ENCODE measurements at places on chromosomes 12 and 14. TPM values are rescaled to one million over a fixed set of nuclear protein-coding genes. Genes with fewer than 3 reads are reported as not detected.

DNA sequence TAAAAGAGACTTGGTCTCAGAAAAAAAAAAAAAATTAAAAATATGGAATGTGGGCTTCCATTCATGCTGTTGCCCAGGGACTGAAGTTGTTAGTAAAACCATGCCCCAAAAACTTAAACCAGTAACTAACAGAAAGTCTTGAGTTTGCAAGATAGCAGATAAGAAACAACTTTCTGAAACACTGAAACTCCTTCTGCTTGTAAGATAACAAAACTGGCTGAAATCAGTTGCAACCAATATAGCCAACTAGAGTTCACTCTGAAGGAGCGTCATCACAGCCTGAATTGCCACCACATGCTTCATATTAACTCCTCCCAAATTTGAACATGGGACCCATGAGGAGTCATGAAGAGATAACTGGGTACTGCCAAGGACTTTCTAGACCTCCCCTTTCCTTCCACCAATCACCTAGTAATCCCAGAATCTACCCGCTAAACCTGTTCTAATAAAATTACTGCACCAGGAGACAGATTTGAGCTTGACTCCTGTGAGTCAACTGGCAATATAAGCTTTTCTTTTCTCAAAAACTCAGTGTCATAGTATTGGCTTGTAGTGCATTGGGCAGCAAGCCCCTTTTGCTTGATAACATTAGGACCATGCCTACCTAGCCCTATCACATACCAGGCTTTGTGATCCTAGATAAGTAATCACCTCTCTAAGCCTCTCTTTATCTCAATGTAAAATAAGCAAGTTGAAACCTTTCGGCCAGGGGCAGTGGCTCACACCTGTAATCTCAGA is 53.6 kb downstream of the R3HDM2 start:
- no peaks in the 10 kb centered on the region for H3K4me1 ChIP-seq
- H3K27me3 ChIP-seq, result no peaks in the 10 kb centered on the region
- no peak overlapping the region for H3K4me3 ChIP-seq

GRCh38 chr12:5140190-5140589 is 96.5 kb downstream of the KCNA5 start:
- no peaks in the 10 kb centered on the region for H3K4me1 ChIP-seq
- no peaks in the 10 kb centered on the region for H3K27me3 ChIP-seq
- H3K27ac ChIP-seq, result no peak overlapping the region
- DNase-seq, result no peak
- no peak overlapping the region for H3K4me3 ChIP-seq
- H3K36me3 ChIP-seq, result no peaks in the 10 kb centered on the region

- no peak overlapping the region for H3K4me3 ChIP-seq
- H3K36me3 ChIP-seq, result no peaks in the 10 kb centered on the region
- no peaks in the 10 kb centered on the region for H3K27me3 ChIP-seq
- H3K4me1 ChIP-seq, result no peaks in the 10 kb centered on the region
Measured at GRCh38 chr12:103456006-103456405, 39.8 kb downstream of the C12orf42 start.

GRCh38 chr12:44774815-44775411 is 101.2 kb downstream of the NELL2 start:
- H3K4me1 ChIP-seq, result no peaks in the 10 kb centered on the region
- H3K27ac ChIP-seq, result no peak overlapping the region
- H3K36me3 ChIP-seq, result no peaks in the 10 kb centered on the region
- no peak overlapping the region for H3K4me3 ChIP-seq

GRCh38 chr12:13273097-13273496 is 76.6 kb downstream of the EMP1 start:
- peaks cover 8% of the 10 kb centered on the region for H3K27me3 ChIP-seq
- H3K27ac ChIP-seq, result no peak overlapping the region
- peaks cover 2% of the 10 kb centered on the region for H3K4me1 ChIP-seq
- no peaks in the 10 kb centered on the region for H3K36me3 ChIP-seq
- H3K4me3 ChIP-seq, result no peak overlapping the region

The KLRF2 gene
- not detected for total RNA-seq

The SYNE3 gene
- 11.0 TPM for total RNA-seq

Data from sigmoid colon (tissue), 7 donors.